AG04449 (cell line): ENCODE measurements at places on chromosomes 7 and 10.

- no peak for DNase-seq
Measured at GRCh38 chr7:116332766-116333165, 122.4 kb downstream of the TES start.

DNA sequence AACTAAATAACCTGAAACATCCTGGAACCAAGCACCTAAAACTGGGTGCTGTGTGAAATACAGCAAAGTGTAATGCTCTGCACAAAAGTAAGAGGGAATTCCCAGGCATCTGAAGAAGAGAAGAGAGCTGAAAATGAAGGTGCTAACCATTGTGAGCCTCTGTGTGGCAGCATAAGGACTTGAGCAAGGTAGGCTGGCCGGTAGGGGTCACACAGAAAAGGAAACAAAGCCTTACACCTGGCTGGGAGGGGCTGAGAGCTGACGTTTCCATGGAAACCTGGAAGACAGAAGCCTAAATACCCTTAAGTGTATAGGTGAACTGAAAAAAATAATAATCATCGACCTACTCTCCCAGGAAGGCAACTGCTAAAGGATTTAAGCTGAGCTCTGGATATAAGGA is 48.6 kb downstream of the CUL1 start:
- DNase-seq: no peak

DNA sequence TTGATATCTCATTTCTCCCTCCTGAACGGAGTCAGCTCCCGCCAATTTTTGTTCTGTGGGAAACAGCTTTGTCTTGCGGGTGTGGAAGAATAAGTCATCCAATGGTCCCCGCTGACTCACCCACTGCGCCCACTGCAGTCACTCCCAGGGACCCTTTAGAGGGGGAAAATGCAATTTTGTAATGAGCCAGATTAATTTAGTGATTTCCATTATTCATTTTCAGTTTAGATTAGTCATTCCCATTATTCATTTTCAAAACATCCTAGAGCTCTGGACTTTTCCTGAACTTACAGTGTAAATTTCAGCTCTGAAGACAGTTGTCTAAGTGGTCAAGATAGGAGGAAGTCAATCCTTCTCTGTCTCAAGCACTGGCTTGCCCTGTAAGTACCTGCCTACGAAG is 154.9 kb upstream of the TMEM72 start:
- DNase-seq: no peak

DNA sequence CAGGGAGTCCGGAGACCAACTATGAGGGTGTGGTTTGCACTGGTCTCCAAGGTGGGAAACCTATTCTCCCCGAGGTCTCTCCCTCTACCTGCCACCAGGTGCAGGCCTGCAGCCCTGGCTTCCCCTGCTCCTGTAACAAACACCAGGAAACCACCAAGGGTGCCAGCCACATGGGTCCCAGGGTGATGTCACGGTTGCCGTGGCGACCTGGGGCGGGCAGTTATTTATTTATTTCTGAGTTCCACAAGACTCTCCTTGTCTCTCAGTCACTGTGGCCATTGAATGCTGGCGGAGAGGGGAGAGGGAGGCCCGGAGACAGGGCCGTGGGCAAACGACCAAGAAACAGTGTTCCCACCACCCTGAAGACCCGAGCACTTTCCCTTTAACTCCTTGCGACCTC is 27.0 kb downstream of the MMD2 start:
- no peak for DNase-seq

- no peak for DNase-seq
Measured at GRCh38 chr10:90642136-90642535, 215.7 kb downstream of the HTR7 start.

- no peak for DNase-seq
Measured at GRCh38 chr7:17902599-17902998, 37.7 kb downstream of the SNX13 start.

DNA sequence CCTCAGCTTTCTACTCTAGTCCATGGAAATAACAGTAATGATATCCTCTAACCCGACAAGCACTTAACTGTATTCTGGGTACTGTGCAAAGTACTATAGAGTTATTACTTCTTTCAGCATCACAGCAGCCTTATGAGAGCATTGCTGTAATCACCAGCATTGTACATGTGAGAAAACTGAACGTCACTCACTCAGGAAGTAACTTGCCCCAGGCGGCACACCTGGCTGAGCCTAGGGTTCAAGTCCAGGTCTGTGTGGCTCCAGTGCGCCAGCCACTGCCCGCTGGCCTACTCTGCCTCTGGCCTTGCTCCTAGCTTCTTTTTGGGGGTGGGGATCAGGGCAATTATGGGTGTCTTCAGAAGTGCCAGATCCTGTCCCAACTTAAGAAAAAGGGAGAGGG is 50.5 kb downstream of the ZMIZ1 start:
- no peak for DNase-seq

DNA sequence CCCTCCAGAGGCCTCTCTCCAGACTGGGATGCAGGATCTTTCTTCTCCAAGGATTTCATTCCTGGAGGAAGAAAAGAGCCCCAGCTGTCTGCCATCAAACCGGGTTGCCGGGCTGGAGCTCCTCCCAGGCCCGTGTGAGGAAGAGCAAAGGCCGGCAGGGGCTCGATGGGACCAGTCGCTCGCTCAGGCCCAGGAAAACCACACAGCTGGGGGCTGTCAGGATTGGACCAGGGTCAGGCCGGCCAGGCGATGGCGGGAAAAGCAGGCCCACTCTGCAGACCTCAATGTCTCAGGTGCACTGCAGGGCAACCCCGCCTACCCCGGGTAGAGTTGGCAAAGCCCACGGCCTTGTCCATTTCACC is 98.1 kb upstream of the DNAAF5 start:
- no peak for DNase-seq

- DNase-seq: no peak
Measured at GRCh38 chr7:91090684-91091083, 173.5 kb upstream of the FZD1 start.

GRCh38 chr7:44561962-44562621 is 11.6 kb downstream of the DDX56 start:
- DNase-seq: no peak

- DNase-seq: peak; percentile 57
Measured at GRCh38 chr10:122112625-122113160, 123.7 kb downstream of the TACC2 start.

DNA sequence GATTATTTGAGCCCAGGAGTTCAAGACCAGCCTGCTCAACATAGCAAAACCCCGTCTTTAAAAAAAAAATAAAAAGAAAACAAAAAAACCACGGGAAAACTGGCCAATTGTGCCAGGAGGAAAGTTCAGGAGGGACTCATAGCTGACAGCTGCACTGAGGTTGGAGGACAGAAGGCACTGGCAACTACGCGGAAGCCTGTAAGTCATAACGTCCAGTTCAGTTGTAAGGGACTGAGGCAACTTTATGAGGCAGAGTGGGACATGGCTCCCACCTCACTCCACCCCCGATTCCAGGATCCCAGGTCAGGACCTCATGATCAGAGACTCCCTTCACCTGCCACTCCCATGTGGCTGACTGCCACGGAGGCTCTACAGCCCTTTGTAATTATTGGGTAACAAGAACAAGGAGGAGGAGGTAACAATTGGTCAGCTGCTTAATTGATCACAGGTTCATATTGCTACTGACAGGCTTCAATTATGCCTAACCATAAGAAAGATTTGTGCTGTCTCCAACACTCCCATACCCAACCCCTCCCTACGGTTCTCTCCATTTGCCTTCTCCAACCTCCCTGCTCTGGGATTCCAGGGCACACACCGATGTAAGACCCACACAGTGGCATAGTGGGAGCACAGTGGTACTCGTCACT is 1.9 kb upstream of the CCL24 start:
- no peak for DNase-seq

DNA sequence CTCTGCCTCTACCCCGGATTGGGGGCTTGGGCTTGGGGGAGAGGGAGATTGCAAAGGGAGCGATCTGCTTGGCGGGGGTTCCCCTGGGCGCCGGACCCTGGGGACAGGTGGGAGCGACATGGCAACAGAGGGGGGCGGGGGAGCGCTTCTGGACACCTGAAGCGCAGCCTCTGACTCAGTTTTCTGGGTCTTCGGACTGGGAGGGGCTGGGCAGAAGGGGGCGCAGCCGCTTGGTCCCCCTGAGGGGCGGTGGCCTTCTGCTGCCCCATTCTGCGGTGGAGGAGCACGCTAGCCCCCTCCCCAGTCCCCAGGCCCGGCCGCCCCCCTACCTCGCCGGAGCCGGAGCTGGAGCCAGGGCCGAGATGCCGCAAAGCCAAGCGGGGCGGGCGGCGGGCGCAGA is 380 bp downstream of the NAT16 start:
- no peak for DNase-seq

DNA sequence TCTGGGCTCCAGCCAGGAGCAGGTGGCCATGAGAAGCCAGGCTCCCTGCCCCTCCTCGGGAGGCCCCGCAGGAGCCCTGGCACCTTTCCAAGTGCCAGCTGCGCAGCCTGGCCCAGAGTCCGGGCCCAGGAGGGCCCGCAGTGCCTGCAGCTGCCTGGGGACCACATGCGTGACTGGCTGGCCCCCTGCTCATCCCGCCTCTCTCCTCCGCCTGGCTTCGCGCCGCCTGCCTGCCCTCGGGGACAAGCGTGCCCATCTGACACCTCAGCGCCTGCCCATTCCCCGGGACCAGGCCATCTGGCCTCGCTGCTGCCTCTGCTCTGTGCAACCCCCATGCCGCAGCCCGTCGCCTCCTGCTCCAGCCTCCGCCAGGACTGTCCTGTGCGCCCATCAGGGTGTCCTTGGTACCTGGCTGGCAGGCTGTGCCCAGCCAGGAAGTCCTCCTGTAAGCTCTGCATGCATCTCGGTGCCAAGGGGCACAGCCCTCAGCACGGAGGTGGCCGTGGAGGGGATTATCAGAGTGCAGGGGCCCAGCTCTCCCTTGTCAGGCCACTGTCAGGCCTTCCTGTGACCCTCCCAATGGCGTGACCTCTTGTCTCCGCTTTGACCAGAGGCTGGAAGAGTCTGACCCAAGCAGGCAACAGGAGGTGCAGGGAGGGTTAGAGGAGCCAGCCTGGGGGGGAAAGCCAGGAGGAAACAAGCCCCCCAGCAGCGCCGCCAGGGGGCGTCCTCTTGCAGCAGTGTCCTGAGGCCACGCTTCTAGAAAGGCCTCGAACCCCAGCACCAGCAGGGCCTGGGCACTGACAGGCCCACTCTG is 50.5 kb downstream of the TMEM209 start:
- no peak for DNase-seq

DNA sequence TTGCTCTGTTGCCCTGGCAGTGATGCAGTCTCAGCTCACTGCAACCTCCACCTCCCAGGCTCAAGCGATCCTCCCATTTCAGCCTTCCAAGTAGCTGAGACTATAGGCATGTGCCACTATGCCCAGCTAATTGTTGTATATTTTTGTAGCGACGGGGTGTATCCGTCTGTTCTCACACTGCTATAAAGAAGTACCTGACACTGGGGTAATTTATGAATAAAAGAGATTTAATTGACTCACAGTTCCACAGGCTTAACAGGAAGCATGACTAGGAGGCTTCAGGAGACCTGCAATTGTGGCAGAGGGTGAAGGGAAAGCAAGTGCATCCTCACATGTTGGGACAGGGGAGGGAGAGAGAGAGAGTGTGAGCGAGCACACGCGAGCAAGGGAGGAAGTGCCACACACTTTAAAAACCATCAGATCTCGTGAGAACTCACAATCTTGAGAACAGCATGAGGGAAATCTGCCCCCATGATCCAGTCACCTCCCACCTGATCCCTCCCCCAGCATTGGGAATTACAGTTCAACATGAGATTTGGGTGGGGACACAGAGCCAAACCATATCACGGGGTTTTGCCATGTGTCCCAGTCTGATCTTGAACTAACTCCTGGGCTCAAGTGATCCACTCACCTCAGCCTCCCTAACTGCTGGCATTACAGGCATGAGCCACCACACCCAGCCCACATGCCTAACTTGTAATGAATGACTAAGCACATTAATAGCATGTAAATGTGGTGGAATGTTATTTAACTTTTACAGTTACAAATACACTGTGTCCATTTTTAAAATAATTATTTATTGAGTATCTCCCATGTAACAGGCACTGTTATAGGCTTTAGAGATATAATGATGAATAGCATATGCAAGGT is 65.5 kb downstream of the RALA start:
- no peak for DNase-seq

DNA sequence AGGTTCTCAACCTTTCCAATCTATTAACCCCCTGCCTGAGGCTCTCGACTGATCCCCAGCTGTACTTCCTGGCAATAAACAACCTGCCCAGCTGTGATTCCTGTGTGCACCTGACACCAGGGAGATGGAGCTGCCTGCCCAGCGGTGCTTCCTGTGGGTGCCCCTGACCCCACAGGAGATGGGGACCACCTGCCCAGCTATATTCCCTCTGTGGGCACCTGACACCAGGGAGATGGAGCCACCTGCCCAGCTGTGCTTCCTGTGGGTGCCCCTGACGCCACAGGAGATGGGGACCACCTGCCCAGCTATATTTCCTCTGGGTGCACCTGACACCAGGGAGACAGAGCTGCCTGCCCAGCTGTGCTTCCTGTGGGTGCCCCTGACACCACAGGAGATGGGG is 184.0 kb downstream of the DIP2C start:
- DNase-seq: no peak

DNA sequence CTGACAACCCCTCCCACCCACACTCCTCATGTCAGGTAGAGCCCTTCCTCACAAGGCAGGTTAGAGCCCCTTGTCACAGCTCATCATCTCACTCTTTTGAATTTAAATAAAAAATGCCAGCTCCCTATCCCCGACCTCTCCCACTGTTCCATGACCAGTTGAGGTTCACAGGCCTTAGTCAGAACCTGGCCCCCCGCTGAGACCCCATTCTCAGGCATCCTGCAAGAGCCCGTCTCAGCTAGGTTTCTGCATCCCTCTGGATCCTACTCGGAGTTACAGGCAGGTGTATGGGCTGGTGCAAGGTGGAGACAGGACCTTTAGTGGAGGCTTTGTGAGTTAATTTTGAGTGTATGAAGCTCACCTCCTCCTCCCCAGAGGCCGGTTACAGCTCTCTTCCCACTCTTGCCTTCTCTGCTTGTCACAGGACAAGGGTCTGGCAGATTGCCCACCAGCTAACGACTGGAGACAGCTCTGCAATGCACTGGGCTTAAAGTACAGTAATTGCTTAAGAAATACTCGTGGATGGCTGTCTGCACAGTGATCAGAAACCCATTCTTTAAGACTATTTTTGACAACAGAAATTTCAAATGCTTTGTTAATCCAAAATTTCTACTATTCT is 394.9 kb upstream of the DPP6 start:
- no peak for DNase-seq

GRCh38 chr10:16478801-16479200 is 42.0 kb downstream of the PTER start:
- DNase-seq: no peak

- no peak for DNase-seq
Measured at GRCh38 chr10:363152-363551, 227.9 kb downstream of the ZMYND11 start.

GRCh38 chr10:91227576-91227975 is 7.1 kb downstream of the PCGF5 start:
- DNase-seq: no peak

DNA sequence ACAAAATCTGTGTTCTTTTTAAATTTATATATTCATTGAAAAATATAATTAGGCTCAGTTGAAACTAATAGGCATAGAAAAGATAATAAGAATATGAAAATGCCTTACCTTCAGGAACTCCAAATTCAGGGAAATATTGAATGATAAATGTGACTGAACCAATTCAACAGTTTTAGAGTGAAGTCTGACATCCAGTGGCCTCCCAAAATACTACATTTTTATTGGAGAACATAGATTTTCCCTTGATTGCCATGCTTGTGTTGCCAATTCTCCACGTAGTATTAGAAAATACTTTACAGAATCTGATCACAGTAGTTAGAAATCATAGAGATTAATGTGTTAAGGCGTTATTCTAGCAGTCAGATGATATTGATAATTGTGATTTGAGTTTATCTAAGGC is 1246.7 kb downstream of the GATA3 start:
- DNase-seq: no peak

GRCh38 chr7:96989241-96989858 is 16.0 kb upstream of the DLX6 start:
- no peak for DNase-seq
